ENCODE measurements at places on chromosomes 3 and 15.

DNA sequence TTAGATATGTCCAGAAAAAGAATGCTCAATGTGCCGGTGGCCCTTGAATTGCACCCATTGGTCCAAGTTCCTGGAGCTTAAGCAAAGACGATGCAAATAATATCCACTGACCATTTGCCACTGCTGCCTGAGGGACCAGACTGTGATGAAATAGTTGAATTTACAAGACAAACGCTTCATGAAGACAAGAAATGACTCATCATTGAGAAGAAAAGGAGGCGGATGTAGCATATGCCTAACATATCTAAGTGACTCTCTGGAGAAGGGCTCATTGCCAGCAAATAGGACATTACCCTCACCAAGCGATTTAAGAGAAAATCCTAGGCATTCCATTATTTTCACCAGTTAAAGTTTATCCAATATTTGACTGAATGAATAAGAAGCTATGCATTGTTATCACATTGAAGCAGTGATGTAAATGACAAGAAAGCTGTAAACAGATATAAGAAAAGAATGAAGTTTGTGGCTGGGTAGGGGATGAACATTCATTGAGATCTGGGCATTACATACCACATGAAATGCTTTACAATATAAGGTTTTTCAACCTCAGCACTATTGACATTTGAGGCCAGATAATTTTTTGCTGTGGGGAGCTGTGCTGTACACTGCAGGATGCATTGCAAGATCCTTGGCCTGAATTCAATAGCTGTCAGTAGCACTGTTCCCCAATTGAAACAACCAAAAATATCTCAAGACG lies 48.9 kb upstream of the CPNE4 start:
- DNase-seq = no peak

DNA sequence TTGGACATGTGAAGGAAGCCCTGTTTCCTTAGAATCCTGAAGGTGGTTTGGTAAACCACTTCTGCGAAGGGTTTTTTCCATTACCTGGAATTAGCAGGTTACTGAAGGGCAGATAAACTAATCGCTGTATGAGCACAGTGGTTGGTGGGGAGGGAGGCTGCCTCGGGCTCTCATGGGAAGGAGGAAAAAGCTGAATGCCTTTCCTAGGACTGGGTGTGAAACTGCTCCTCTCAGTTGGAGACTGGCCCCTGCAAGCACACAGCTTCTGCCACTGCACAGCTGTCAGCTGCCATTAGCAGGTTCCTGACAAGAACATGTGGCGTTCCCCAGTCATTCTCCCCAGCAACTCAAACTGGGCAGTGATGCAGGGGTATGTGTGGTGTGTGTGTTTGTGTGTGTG lies 376.3 kb downstream of the GAP43 start:
- no peak for DNase-seq

DNA sequence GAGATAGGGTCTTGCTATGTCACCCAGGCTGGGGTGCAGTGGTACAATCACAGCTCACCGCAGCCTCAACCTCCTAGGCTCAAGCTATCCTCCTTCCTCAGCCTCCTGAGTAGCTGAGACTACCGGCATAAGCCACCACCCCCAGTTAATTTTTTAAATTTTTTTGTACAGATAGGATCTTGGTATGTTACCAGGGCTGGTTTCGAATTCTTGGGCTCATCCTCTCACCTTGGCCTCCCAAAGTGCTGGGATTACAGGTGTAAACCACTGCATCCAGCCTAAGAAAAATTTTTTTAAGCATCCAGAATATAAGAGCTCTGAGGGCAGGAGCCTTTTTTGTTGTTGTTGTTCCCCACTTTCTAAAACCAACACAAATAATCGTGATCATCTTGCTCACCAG lies 14.4 kb upstream of the MAP6D1 start:
- DNase-seq = no peak

DNA sequence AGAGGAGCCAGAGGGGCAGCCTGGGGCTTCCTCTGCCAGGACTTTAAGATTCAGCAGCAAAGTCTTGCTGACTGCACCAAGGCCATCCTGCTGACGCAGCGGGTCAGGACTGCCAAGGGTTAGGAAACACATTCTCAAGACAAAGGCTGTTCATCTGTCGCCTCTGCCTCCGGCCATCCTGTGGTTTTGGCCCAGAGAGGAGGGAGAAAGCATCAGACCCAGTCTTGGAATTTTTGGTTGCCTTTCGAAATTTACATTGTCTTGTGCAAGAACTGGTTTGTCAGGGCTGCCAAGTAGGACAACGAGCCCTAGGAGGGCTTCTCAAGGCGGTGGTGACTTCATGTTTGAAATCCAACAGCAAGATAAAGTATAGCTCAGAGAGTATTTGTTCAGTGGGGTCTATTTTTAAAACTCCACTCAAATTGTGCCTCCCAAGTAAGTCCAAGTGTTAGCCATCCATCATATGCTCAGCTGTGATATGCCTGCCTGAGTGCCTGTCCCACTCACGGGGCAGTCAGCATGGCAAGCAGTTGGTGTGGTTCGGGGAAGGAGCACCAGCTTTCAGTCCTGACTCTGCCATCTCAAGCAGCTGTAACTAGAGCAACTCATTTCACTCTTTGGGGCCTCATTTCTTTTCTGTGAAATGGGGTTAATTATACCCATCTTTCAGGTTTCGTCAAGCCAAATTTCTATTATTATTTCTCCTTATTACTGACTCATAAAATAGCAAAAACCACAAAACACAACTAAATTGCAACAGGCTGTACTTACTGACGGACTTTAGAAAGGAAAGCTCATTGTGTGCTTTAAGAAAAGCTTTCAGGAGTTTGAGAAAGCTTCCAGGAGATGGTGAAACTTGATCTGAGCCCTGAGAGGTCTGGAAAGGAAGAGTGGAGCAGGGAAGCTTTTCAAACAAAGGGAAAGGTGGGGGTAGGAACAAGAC lies 42.4 kb upstream of the RHO start:
- DNase-seq = peak; percentile 71

GRCh38 chr3:10940106-10940505 lies 52.4 kb upstream of the SLC6A1 start:
- DNase-seq = no peak

DNA sequence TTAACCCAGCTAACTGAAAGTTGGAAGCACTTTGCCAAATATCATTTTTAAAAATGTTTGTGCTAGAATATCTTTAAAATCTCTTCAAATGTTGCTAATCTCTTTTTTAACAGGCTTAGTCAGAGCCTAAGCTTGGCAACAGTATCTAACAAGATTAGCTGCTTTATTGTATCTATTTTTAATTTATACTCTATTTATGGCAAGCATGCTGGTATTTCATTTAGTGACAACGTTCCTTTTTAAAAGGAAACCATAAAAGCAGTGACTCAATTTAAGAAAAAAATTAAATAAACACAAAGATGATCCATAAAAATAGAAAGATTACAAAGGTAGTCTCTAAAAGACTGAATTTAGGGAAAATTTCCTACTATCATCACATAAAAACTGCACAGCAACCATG lies 40.5 kb downstream of the SLC12A6 start:
- DNase-seq = no peak

DNA sequence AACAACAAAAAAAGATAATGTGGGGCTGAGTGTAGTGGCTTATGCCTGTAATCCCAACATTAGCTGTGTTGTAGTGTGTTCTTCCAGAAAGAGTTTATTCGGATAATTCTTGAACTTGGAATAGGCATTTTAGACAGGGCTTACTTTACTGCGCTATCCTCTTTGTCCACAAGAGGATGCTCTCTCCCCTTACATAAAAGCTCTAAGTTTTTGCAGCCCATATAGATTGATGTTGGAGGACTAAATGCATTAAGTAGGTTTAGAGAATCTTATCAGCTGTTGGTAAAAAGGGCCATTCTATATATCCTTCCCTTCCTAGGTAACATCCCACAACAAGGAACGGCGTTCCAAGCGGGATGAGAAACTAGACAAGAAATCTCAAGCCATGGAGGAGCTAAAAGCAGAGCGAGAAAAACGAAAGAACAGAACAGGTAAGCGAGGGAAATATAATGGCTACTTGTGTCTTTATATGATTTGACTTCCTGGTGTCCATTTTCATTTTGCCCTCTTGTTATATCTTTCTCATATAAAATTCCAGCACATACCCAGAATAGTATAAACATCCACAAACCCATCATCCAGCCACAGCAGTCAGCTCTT lies 27.8 kb upstream of the ITPKA start:
- DNase-seq = no peak

GRCh38 chr3:30625541-30626438 lies 19.4 kb downstream of the TGFBR2 start:
- DNase-seq = no peak

- DNase-seq = no peak
Measured at GRCh38 chr3:160157321-160157720, 67.9 kb upstream of the C3orf80 start.

- no peak for DNase-seq
Measured at GRCh38 chr15:42931702-42932486, 11.3 kb upstream of the TTBK2 start.

- peak; percentile 29 for DNase-seq
Measured at GRCh38 chr3:120855665-120856437, 52.2 kb upstream of the STXBP5L start.

- DNase-seq = no peak
Measured at GRCh38 chr3:8365541-8365940, 136.1 kb upstream of the LMCD1 start.

DNA sequence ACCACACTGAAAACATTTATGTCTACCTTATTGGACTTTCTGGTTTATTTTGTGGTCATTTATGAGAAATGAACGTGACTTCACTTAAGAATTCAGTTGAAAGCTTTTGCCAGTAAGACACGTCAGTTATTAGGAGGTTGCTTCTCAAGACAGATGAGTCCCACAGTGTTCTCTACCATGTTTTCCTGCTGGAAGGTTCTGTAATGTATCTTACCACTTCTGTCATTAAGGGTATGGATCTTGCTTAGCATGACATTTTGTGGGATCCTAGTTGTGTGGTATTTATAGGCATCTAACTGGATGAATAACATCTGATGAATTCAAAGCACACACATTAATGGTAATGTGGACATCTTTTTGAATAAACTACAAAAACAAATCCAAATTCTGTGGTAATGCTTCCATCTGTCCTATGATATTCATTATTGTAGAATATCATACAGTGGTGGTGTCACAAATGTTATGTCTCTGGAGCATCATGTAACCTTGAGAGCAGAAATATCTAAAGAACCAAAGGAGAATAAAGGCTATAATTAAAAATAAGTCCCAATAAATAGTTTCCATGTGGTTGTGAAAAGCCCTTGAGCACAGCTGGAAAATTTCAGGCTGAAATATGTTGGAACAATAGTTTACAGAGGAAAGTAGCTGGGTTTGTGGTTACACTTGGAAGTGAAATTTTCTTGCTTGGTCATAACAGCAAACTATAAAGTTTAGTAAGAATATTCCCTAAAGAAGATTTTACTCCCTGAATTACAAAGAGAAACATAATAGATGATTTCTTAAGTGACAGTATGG lies 61.5 kb downstream of the C3orf38 start:
- DNase-seq = no peak

DNA sequence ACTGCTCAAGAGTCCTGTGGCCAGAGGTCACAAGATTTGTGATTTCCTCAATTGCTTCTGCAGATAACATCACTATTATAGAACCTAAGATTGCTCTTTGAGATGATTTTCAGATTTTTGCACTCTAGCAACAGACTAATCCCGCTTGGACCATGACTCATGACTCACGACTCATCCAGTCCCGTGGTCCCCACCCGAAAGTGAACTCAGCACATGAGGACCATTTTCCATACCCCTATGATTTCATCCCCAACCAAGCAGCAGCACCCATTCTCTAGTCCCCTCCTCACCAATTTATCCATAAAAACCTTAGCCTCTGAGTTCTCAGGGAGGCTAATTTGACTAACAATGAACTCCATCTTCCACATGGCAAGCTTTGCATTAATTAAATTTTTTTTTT lies 106.3 kb upstream of the ALCAM start:
- DNase-seq = no peak

GRCh38 chr3:175941352-175941751 lies 1082.2 kb downstream of the NAALADL2 start:
- no peak for DNase-seq

DNA sequence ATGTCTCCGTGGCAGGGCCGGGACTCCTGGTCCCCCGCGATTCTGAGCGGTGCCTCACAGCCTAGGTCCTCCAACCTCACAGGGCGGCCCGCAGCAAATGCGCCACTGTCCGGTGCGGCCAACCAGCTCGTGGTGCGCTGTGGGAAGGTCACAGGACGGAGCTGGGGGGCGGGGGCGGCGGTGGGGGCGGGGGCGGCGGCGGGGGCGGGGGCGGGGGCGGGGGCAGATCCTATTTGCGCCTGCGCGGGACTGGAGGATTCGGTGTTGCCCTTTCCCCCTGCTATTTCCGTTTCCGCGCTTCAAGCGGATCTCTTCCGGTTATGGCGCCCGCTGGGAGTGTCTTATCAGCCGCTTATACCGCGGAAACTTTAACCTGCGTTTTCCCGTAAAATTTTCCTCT lies 106.7 kb upstream of the SNRPN start:
- no peak for DNase-seq

DNA sequence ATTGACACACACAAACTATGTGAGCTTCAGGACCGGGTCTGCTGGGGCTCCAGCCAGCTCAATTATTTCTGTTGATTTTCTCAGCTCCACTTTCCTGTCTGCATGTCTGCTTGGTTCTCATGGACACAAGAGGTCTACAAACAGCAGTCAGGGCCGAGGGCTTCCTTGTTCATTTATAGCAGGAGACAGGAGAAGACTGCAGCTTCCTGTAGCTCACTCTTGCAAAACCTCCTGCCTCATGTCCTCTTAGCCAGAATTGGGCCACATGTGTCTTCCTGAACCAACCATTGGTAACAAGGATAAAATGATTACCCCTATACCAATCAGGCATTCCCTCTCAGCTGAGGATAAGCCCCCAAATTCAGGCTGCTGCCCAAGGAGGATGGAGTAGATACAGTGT lies 182.8 kb downstream of the TLE3 start:
- DNase-seq = no peak

DNA sequence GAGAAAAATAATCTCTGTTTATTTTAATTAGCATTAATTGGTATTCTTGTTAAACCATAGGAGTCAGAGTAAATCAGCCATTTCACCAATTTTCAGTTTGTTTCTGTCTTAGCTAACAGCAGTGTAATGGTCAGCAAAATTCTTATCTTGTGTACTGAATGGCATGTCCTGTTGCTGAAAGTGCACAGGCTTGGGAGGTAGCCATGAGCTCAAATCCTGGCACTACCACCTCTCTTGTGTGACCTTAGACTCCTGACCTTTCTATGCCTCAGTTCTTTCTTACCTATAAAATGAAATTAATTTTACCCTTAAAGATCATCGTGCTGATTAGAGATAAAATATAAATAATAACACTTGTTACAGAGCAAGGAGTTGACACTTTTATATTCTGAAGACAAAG lies 35.8 kb downstream of the MLH1 start:
- no peak for DNase-seq

- no peak for DNase-seq
Measured at GRCh38 chr3:126180477-126181397, at the start of gene ALDH1L1. ALDH1L1 (minus strand) TSS chr3:126180586; CDS start chr3:126160979, 19,607 bp downstream.
